SJSA1 (cell line): ENCODE measurements at places on chromosomes 11 and 22. TPM values are rescaled to one million over a fixed set of nuclear protein-coding genes. Genes with fewer than 3 reads are reported as not detected.

DNA sequence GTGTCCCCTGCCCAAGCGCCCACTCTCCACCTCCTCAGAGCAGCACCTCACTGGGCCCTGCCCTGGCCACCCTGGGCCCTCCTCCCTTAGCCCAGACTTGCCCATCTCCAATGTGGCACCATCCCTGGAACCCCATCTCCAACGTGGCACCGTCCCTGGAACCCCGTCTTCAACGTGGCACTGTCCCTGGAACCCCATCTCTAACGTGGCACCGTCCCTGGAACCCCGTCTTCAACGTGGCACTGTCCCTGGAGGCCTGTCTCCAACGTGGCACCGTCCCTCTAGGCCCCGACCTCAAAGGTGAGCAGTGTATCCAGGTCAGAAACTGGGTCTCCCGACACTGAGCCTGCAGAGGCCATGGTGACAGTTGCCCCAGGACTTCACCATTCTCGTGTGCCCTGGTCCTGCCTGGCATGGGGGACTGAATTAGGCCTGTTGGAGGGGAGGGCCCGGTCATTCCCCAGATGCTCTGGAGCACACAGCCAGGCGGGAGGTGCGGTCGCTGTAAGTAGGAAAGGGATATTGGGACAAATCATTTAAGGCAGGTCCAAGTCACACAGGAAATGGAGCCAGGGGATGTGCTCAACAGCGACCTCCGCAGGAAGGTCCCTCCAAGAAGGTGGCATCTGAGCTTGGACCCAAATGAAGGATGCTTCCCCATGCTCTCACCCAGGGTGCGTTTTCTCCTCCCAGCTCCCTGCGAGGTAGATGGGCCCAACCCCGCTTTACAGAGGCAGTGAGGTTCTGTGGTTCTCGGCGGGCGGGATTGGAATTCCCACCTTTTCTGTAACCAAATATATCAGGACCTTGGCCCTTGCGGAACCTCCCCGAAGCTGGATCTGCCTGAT lies 2.4 kb upstream of the CTSD start:
- no peak overlapping the region for H3K4me3 ChIP-seq
- no peak overlapping the region for H3K27ac ChIP-seq
- peaks cover 11% of the 10 kb centered on the region for H3K36me3 ChIP-seq

Gene MFRP
- not detected in 2 replicates for total RNA-seq

Gene MIAT
- total RNA-seq = under 0.01 and 0.11 TPM in 2 replicates

- DNase-seq = no peak
- H3K27me3 ChIP-seq = no peaks in the 10 kb centered on the region
- no peak overlapping the region for H3K4me3 ChIP-seq
These were observed 816.8 kb downstream of the BRD1 start for GRCh38 chr22:49010901-49011300.

DNA sequence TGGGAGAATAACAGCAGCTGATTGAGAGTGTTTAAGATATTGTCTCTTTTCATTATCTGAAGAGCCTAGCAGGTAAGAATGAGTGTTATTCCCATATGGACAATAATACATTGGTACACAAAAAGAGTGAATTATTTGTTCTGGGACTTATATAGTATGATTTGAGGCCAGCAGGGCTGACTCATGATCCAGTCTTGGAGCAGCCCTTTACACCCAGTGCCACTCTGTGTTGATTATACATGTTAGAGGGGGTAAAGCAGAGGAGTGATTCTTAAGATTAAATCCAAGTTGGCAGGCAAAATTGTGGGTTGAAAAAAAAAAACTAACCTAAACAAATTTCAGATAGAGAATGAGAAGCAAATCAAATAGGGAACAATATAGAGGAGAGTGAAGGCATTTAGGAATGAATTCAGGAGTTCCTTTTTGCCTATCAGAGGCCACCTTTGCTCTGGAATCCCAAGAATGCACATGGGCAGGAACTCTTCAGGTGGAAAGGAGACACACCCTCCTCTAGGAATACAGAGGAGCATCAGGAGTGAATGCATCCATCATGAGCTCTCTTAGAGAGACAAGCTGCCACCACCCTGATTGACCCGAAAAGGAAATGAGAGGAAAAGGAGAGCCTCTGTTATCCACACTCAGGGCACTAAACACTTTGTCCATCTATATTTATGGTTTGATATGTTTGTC lies 19.2 kb upstream of the MRGPRX1 start:
- H3K27ac ChIP-seq = no peak overlapping the region
- H3K27me3 ChIP-seq = no peaks in the 10 kb centered on the region
- DNase-seq = no peak
- H3K4me3 ChIP-seq = no peak overlapping the region
- no peaks in the 10 kb centered on the region for H3K4me1 ChIP-seq

DNA sequence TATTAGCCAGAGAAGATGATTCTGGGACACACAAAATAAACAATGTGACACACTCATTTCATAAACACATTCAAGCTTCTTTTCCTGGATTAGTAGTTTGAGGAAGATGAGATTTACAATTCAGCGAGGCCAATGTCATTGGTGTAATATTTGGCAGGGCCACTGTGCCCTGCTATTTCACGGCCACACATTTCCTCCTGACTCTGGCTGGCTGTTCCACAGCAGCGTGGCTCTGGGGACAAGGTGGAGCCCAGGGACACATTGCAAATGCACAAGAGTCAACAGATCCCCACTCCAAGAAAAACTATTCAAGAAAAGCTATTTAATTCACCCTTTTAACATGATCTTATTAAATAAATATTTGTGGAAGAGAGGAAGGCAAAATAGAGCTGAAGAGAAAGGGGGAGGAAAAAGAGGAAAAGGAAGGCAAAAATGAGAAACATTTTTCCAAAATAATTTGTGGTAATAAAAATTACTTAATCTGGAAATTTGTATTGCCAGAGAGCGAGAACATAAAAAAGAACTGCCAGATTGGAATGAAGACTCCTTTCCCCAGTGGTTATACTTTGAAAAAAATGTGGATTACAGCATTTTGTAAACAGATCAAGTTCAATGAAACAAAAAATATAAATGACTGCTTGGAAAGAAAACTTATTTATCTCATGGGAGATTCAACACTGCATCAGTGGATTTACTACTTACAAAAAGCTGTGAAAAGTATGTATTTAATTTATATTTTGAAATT lies 27.1 kb downstream of the NXPE2 start:
- no peaks in the 10 kb centered on the region for H3K4me1 ChIP-seq
- no peak for DNase-seq
- no peaks in the 10 kb centered on the region for H3K36me3 ChIP-seq
- no peak overlapping the region for H3K27ac ChIP-seq

- no peaks in the 10 kb centered on the region for H3K27me3 ChIP-seq
- peaks cover 34% of the 10 kb centered on the region for H3K4me1 ChIP-seq
These were observed 883 bp upstream of the HMOX1 start for GRCh38 chr22:35380013-35380412.

Gene VWA5A
- 18.1 and 24.8 TPM in 2 replicates for total RNA-seq

- H3K4me1 ChIP-seq = no peaks in the 10 kb centered on the region
- no peak for DNase-seq
- H3K27me3 ChIP-seq = peaks cover 12% of the 10 kb centered on the region
- H3K27ac ChIP-seq = no peak overlapping the region
These were observed 37.5 kb upstream of the NNMT start for GRCh38 chr11:114258696-114259095.

GRCh38 chr11:17610085-17610894 lies 63.2 kb downstream of the OTOG start:
- no peaks in the 10 kb centered on the region for H3K4me1 ChIP-seq
- H3K4me3 ChIP-seq = no peak overlapping the region
- H3K36me3 ChIP-seq = no peaks in the 10 kb centered on the region
- H3K27ac ChIP-seq = no peak overlapping the region
- peaks cover 31% of the 10 kb centered on the region for H3K27me3 ChIP-seq

- H3K4me3 ChIP-seq = no peak overlapping the region
- peaks cover 28% of the 10 kb centered on the region for H3K4me1 ChIP-seq
- H3K36me3 ChIP-seq = no peaks in the 10 kb centered on the region
- DNase-seq = peak; percentile 75
- peak overlapping the region; percentile 96 for H3K27ac ChIP-seq
These were observed 231.0 kb downstream of the DDX10 start for GRCh38 chr11:108895579-108896480.

GRCh38 chr11:97574976-97575665 lies 1185.3 kb downstream of the JRKL start:
- no peak for DNase-seq
- no peaks in the 10 kb centered on the region for H3K27me3 ChIP-seq
- no peaks in the 10 kb centered on the region for H3K36me3 ChIP-seq
- no peak overlapping the region for H3K27ac ChIP-seq
